ENCODE measurements at places on chromosomes 5 and 9. TPM values are rescaled to one million over a fixed set of nuclear protein-coding genes. Genes with fewer than 3 reads are reported as not detected.

DNA sequence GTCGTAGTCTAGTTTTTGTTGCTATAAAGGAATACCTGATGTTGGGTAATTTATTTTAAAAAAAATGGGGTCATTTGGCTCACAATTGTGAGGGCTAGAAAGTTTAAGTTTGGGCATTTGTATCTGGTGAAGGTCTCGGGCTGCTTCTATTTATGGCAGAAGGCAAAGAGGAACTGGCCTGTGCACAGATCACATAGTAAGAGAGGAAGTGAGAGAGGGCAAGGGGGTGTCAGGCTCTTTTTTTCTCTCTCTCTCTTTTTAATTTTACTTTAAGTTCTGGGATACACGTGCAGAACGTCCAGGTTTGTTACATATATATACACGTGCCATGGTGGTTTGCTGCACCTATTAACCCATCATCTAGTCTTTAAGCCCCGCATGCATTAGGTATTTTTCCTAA is 453.3 kb downstream of the DIRAS2 start:
- H3K27ac ChIP-seq: no peak overlapping the region
- no peak overlapping the region for H3K4me3 ChIP-seq
- no peak for DNase-seq
- H3K4me1 ChIP-seq: no peaks in the 10 kb centered on the region
- H3K36me3 ChIP-seq: no peaks in the 10 kb centered on the region

Gene PRDM9
- not detected for total RNA-seq

DNA sequence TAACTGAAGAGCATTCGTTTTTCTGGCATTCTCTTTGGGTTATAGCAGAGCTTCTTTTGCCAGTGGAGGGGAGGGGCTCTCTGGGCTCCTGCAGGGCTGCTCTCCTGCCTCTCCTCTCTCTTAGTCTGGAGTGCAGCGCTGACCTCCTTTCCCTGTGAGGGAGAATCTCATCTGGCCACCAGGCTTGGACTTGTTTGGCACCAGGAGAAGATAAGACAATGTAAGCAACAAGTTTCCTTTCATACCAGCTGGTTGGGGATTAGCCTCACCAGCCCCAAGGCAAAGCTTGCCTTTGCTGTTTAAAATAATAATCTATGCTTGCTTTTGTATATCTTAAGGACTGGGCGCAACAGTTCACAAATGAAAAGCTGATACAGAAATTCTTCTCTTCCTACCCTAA is 196.4 kb downstream of the TLE4 start:
- H3K27ac ChIP-seq: no peak overlapping the region
- H3K4me3 ChIP-seq: no peak overlapping the region
- peaks cover 44% of the 10 kb centered on the region for H3K27me3 ChIP-seq
- no peaks in the 10 kb centered on the region for H3K36me3 ChIP-seq

Gene DMRTA1
- 0.77 TPM for total RNA-seq
